ENCODE measurements at places on chromosomes 11 and 22.
A peak's percentile ranks its signal among the peaks of the same experiment; 100 is the strongest.

- DNase-seq: peak; percentile 64
Observed at GRCh38 chr11:74611369-74611861, 19.0 kb downstream of the POLD3 start.

- DNase-seq: peak; percentile 3
Observed at GRCh38 chr11:82682003-82682751, 51.5 kb downstream of the FAM181B start.

DNA sequence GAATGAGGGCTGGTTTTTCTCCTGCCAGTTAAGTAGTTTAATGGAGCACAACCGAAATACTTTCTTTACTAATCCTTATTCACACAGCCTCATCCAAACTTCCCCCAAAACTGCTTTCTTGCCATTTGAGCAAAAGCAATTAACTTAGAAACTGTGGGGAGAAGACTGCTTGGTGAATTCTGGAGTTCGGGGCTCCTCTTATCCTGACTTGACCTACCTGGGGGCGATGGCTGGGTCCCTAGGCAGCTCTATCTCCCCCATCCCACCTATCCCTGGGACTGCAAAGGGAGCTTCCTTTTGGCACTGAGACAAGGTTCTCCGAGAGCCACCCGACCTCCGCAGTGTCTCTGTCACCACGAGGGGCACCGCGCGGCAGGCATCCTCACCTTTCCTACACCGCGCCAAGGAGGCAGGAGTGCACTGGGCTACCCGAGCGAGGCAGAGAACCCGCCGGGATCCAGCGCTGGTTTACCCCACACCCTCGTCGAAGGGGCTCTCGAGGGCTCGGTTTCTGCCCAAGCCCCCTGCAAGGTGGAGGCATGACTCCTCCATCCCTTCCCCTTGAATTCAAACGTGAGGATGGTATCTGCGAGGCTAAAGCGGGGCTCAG lies 759 bp downstream of the DESI1 start:
- no peak for DNase-seq

GRCh38 chr11:74487875-74488274 lies 5.6 kb downstream of the LIPT2 start:
- no peak for DNase-seq

- DNase-seq: no peak
Observed at GRCh38 chr22:45263463-45264269, 21.1 kb upstream of the UPK3A start.

DNA sequence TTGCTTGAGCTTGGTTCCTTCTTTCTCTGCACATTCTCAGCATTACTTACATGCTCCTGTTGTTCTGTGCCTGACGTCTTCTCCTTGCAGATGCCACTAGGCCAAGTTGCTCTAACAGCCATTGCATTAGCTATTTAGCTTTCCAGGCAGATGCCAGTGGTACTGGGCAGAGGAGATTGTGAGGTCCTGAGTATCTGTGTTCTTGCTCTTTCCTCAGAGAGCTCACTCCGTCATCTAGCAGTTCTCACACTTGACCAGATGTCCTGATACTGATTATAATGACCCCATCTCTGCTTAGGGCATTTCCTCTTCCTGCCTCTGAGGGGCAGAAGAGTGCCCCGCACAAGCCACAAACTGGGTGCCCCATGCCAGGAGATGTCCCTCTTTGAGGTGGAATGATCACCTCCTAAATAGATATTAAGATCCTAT lies 30.7 kb downstream of the ARHGAP1 start:
- no peak for DNase-seq

DNA sequence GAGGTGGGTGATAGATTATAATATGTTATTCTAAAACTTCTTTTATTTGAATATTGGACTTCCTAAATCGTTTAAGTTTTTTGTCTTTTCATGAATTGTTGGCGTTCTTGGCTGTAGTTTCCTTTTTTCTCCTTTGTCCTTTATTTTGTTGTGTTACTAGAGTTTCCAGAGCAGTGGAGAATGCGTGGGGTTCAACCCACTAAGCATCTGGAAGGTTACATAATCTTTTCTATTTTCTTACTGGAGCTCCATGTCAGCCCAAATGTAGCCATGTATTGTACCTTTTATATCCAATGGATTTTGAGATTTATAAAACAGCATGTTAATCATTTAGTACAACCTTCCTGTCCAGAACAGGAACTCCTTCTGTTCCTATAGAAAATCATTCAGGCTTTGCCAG lies 63.2 kb downstream of the PPP6R3 start:
- DNase-seq: no peak

GRCh38 chr11:39011797-39012196 lies 2413.8 kb upstream of the RAG2 start:
- no peak for DNase-seq

GRCh38 chr22:31083377-31083768 lies 2.3 kb downstream of the SMTN start:
- DNase-seq: peak; percentile 15

GRCh38 chr22:19233189-19233661 lies 54.7 kb upstream of the SLC25A1 start:
- DNase-seq: peak; percentile 36

GRCh38 chr11:27357250-27357649 lies 5.8 kb downstream of the CCDC34 start:
- peak; percentile 64 for DNase-seq

DNA sequence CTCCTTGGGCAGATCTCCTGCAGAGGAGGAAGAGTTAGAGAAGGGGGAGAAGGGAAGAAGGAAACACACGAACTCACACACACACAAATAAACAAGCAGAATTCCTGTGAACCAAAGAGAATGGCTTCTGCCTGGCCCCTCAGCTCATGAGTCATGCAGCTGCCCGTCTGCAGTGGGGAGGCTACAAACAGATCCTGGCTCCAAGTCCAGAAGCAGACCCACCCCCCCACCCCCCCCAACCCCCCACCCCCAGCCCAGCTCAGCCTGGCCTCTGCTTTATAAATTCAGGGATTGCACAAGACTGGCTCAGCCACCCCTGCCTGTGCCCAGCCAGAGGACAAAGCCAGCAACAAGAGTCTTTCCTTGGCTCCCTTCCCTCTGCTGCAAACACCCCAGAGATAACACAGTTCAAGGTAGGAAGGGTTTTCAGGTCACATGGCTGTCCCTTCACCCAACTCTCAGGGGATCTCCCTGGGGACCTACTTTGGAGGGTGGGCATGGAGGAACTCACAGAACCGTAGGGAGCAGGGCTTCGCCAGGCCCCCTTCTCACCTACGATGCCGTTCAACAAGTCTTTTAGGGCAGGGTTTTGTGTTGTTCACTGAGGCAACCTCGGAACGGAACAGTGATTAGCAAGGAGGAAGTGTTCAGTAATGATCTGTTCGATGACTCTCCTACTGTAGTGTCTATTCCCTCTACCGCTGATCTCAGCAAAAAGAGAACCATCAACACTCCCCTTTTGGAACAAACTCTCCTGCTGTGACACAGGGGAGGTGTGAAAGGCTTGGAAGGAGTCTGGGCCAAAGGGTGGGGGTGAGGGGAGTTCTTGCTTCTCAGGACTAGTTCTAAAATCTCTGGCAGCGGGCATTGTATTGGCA lies 35.5 kb downstream of the RPL27A start:
- no peak for DNase-seq

DNA sequence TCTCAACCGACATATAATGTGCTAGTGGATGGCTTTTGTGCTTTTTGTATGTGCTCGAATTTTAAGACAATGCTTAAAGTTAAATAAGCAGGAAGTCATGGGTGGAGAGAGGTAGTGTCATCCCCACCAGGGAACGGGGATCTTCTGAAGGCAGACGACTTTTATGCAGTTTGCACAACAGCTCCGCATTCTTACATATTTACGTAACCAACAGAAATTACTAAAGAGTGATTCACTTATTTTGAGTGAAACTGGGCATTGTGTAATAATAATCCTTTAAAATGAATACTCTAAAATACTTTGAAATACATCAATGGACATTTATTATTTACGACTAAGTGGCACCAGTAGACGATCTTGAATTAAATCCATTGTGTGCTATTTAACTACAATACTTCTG lies 305.1 kb downstream of the CNTN5 start:
- no peak for DNase-seq

GRCh38 chr22:39520226-39521105 lies at the start of gene ATF4:
Gene ATF4 (plus strand): TSS chr22:39520562. CDS start chr22:39521446, 884 bp downstream.
- peak; percentile 81 for DNase-seq

GRCh38 chr22:46846150-46846831 lies 83.8 kb downstream of the TBC1D22A start:
- no peak for DNase-seq

GRCh38 chr11:45158891-45159605 lies 12.6 kb downstream of the PRDM11 start:
- DNase-seq: no peak

- no peak for DNase-seq
Observed at GRCh38 chr11:116697011-116697410, 75.8 kb downstream of the BUD13 start.

DNA sequence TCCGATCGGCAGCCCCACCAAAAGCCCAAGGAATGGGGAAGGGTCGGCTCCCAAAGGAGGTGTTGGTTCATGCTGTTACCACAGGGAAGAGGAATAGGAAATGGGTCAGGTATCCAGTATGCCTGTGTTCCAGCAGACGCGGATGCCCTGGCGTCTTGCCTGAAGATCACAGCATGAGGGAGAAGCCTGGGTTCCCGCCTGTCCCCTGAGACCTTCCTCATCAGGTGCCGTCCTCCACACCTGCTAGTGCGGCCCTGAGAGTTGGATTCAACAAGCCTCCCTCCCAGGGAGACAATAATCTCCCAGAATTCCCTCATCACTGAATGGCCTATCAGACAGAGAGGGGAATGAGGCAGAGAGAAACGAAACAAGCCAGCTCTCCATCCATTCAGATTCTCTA lies 92.2 kb downstream of the SPATA19 start:
- no peak for DNase-seq

- no peak for DNase-seq
Observed at GRCh38 chr11:92744929-92745585, 224.4 kb upstream of the MTNR1B start.

- no peak for DNase-seq
Observed at GRCh38 chr11:10786451-10786850, 22.3 kb downstream of the EIF4G2 start.

- no peak for DNase-seq
Observed at GRCh38 chr22:31952094-31952401, 7.7 kb downstream of the YWHAH start.

GRCh38 chr11:77170107-77170506 lies 42.1 kb downstream of the MYO7A start:
- DNase-seq: no peak

DNA sequence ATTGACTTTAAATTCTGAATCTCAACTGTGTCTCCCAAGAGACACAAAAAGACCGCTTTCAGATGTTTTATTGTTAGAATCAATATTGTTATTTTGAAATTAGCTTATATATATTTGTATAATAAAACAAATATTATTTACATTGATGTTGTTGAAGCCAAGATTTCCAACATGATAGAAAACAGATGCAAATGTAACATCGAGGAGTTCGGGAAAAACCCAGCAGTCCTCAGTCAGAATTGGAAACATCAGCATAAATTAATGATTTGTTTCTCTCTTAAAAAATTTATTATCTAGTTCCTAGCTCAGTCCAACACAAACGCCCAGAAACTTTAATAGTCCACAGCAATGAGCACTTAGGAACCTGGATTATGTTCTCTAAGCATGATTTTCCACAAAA lies 1330.4 kb downstream of the TBC1D22A start:
- no peak for DNase-seq

- no peak for DNase-seq
Observed at GRCh38 chr11:69044111-69045013, 4.4 kb upstream of the TPCN2 start.

GRCh38 chr11:33445761-33446161 lies 188.6 kb downstream of the HIPK3 start:
- DNase-seq: no peak

DNA sequence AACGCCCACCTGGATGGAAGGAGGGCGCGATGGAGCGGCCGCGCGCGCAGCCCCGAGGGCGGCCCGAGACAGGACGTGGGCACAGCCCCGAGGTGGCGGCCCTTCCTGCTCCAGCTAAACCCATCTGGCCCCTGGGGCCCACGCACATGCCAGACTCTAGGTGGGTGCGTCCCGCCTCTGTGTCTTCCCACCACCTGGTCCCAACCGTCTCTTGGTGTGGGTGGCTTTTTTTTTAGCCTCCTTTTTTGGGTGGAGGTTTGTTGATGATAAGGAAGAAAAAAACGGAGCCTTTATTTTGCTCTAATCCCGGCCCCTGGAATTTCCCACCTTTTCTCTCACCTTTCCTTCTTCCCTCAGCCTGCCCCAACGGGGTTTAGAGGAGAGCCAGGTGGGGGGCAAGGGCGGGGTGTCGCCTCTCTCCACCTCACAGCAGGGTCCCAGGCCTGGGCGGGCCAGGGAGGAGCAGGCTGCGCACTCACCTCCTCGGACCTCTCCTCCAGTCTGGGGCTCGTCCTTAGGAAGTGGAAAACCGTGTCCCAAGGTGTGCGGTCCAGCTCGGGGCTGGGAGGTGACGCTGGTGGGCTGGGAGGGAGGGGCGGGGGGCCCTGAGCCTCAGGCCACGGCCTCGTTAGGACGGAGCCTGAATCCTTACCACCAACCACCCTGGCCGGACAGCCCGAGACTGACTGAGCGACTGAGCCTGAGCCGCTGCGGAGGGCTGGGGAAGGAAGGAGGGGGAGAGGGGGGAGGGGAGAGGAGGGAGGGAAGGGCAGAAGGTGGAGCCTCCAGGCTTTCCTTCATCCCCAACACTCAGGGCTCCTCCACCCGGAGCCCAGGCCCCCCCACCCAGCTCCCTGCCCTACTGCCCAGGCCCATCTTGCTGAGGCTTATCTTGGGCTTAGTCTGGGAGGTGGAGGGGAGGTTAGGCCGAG lies at the start of gene SOX10:
Gene SOX10, minus strand, starts transcription at position 696 of the 932 bp plus-strand sequence. CDS start 771 bp downstream, outside the sequence.
- no peak for DNase-seq

DNA sequence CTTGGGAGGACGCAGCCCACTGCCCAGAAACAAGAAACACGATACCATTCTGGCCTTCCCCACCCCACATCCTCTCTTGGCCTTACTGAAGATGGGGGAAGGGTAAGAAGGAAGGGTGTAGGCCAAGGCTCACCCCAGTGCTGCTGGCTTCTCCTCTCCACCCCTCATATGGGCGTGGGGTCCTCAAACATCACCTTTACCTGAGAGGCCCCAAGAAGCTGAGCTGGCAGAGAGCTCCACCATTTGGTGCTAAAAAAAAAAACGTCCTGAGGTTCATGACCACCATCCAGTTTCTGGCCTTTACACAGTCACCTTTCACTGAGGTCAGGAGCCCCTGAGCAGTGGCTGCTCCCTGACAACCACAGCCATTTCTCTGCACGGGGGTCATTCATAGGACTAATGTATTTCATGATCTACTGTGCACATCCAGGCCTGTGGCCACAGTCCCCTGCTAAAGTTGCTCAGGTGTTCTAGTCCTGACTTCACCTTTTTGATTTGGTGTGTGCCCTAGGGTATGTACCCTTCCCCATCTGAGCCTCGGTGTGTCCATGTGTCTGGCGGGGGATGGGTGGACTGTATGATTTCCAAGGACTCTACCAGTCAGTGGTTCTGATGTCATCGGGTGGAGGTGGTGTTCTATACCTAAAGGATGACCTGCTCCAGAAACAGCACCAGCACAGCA lies 15.1 kb downstream of the RHOG start:
- no peak for DNase-seq

DNA sequence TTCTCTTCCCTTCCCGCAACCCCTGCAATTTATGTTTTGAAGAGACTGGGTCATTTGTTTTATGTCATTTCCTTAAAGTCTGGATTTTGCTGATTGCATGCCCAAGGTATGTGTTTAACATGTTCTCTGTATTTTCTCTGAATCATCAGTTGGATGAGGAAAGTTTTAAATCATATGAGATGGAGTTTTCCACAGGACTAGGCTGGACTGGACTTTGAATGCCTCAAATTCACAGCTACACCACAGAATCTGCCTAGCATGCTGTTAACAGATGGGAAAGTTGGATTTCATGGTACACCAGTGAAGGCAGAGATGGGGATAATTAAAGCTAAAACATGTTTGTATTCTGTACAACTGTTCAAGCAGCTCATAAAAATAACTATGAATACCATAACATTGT lies 62.6 kb downstream of the CWC15 start:
- no peak for DNase-seq
